ENCODE measurements at places on chromosomes 11 and 22.

DNA sequence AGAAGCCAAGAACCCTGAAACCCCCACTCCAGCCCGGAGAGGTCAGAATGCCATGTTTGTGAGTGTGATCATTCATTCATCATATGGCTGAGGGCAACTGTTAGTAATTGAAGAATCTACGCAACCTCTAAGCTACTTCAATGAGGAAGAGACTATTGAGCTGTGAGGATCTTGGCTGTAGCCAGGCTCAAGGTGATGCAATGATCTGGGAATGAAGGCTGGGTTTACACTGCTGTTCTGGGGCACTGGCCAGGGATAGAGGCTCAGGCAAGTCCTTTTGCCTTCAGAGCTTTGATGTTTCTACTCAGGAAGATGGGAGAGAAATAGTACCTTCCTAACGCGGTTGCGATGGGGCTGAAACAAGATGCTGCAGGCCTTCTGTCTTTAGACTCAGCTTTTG, 12.9 kb downstream of the CRYBB2 start:
- no peak for DNase-seq

DNA sequence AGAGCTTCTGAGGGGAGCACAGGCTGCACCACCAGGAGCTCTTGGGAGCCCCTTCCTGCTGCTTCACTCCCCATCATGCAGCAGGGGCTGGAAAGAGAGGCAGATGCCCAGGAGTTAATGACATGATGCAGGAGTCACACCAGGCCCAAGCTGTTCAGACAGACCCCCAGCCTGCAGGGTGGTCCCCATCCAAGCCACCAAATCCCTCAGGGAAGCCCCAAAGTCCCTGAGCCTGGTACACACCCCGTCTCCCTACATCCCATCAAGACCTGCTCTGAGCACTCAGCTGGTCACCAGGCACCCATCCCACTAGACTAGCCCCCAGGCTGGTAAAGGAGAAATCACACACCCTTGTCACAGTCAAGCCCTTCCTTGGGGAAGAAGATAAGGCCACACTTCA, 11.3 kb downstream of the CYB561A3 start:
- DNase-seq = no peak

DNA sequence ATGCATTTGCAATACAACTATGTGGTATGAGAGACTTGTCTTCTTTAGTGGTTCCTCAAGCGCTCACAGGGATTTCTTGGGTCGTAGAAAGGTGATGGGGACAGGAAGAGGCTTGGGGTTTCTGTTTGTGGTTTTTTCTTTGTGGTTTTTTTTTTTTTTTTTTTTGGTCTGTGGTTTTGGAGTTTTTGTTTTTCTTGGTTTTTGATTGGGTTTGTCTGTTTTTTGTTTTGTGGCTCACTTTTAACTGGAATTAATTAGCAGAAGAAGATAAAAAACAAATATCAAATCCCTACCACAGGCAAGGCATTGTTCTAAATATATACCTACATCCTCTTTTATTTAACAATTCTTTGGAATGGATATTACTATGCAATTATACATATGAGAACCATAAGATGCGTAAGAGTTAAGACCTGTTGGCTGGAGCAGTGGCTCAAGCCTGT, 5.5 kb downstream of the TTC28 start:
- no peak for DNase-seq

DNA sequence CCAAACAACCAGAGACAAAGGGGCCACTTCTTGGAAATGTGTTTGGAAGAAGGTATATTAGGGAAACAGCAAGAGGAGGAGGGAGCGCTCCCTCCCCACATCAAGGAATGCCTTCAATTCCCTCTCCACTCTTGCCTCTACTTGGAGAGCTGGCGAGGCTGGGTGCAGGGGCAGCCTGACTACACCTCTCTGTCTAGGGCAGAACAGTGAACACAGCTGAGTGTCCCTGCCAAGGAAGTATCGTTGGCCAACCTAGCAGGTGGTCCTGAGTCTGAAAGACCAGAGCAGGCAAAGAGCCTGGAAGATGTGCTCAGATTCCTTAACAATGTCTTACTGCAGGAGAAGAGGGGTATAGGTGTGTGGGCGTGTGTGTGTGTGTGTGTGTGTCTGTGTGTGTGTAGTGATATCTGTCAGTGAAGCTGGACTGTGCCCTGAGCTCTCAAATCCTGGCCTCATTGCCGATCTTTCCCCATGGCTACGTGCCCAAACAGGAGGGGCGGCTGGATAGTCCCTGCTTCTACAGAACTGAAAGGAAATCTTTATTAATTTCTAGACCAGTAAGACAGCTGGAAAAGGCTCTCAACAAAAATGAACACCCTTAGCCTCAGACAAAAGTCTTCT, 46.8 kb downstream of the PAMR1 start:
- no peak for DNase-seq

GRCh38 chr11:31779374-31779791, 31.7 kb downstream of the PAX6 start:
- no peak for DNase-seq
